ENCODE measurements at places on chromosomes 2 and 18. TPM values are rescaled to one million over a fixed set of nuclear protein-coding genes. Genes with fewer than 3 reads are reported as not detected.

GRCh38 chr2:237572742-237573101, 6.3 kb downstream of the PRLH start:
- no peaks in the 10 kb centered on the region for H3K27me3 ChIP-seq
- no peak overlapping the region for H3K27ac ChIP-seq
- H3K4me3 ChIP-seq, result no peak overlapping the region
- peak; percentile 49 for DNase-seq
- H3K36me3 ChIP-seq, result no peaks in the 10 kb centered on the region

DNA sequence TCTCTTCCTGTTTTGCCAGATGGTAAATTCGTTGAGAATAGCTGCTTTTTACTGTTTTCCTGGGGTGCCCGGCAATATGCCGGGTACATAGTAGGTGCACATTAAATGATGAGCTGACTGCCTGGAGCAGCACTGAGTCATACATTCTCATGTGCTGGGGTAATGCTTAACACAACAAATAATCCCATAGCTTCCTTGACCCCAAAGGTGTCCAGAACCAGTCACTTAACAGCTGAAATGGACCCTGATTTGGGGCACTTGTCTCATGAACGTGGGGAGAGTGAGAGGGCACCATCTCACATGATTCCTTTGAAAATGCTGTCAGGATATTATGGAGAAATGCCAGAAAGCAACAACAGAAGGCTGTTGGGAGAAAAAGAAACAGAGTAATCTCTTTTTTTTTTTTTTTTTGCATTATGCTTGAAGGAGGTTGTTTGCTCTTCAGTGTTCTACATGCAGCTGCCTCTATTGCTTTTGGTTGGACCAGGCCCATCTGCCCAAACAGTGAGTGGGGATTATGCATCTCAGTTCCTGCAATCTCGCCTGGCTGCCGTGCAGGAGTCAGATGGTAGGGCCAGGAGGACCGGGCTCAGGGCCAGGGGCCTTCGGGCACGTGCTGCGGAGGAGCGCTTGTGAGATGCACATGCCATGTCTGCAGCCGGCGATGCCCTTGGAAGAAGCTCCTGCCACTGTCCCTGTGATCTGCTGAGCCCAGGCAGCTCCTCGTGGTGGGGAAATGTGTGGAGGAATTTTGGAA, 162.1 kb downstream of the SH3RF3 start:
- H3K4me3 ChIP-seq, result no peak overlapping the region
- H3K27ac ChIP-seq, result peak overlapping the region; percentile 23
- DNase-seq, result no peak
- no peaks in the 10 kb centered on the region for H3K27me3 ChIP-seq
- H3K36me3 ChIP-seq, result no peaks in the 10 kb centered on the region

GRCh38 chr2:133599811-133600210, 31.5 kb upstream of the NCKAP5 start:
- H3K36me3 ChIP-seq, result no peaks in the 10 kb centered on the region
- H3K27ac ChIP-seq, result no peak overlapping the region
- H3K27me3 ChIP-seq, result no peaks in the 10 kb centered on the region
- no peak for DNase-seq

DNA sequence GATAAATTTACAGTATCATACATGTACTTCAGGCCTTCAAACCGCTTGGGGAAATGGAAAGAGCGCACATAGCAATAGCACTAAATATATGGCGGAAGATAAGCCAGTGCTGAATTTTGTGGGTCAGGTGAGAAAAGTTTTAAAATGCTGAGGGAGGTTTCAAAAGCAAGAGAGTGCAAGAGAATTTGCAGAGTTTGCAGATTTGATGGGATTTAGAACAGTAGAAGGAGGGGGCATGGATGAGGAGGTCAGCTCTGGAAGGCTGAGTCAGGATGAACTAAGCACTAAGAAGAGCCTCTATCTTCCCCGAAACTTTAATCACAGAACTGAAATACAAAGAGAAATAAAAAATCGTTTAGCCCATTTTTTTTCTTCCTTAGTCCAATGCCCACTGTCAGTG, 145.9 kb downstream of the DLGAP1 start:
- no peaks in the 10 kb centered on the region for H3K36me3 ChIP-seq
- no peaks in the 10 kb centered on the region for H3K4me1 ChIP-seq
- no peaks in the 10 kb centered on the region for H3K27me3 ChIP-seq
- no peak overlapping the region for H3K4me3 ChIP-seq
- no peak for DNase-seq
- no peak overlapping the region for H3K27ac ChIP-seq

DNA sequence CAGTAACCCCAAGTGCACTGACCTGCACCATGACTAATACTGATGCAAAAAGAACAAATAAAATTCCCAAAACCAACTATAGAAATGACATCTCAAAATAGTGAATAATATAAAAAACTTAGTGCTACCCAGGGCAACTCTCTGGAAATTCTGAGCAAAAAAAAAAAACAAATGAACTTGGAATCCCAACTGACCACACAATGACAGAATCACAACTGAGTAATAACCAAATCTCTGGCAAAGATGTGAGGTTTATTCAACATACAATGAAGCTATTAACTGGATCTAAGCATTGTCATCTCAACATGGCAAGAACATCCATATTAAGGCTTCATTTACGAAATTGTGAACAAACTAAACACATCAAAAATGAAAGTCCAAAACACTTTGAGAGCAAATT, 22.7 kb downstream of the EXOC6B start:
- H3K27me3 ChIP-seq, result no peaks in the 10 kb centered on the region
- no peaks in the 10 kb centered on the region for H3K4me1 ChIP-seq
- no peak for DNase-seq
- H3K27ac ChIP-seq, result no peak overlapping the region
- no peaks in the 10 kb centered on the region for H3K36me3 ChIP-seq

GRCh38 chr2:169050476-169051240, 18.7 kb upstream of the DHRS9 start:
- no peak overlapping the region for H3K27ac ChIP-seq
- no peaks in the 10 kb centered on the region for H3K4me1 ChIP-seq
- H3K27me3 ChIP-seq, result no peaks in the 10 kb centered on the region
- DNase-seq, result no peak
- H3K4me3 ChIP-seq, result no peak overlapping the region

Gene UGT1A7
- not detected for total RNA-seq

Gene DNAH6
- total RNA-seq, result 0.78 TPM

- H3K4me1 ChIP-seq, result no peaks in the 10 kb centered on the region
- H3K27ac ChIP-seq, result no peak overlapping the region
- no peak overlapping the region for H3K4me3 ChIP-seq
- H3K27me3 ChIP-seq, result no peaks in the 10 kb centered on the region
Observed at GRCh38 chr18:48742304-48742703, 203.5 kb downstream of the CTIF start.

DNA sequence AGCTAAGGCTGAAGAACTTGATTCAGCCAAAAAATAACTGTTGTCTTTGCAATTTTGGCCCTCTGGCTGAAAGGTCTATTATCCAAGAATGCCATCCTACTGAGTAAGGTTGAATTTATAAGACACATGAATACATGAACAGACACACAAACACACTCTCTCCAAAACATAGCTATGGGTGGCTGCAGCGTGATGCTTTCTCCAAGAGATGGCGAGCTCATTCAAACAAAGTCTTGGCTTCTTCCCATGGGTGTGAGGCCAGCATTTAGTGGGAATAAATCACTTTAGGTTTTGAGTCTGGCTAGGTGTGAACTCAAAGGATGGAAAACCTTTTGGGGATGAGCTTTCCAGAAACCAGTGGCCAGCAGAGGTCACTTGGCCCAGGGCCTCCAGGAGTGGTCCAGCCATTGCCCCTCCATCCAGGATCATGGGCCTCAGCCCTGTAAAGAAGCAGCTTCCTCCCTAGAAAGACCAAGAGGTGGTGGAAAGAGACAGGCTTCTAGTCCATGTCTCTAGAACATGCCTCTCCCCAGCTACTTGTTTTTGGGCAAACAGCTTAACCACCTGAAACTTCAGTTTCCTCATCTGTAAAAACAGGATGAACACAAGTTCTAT, 11.0 kb upstream of the OSR1 start:
- no peaks in the 10 kb centered on the region for H3K36me3 ChIP-seq
- no peak for DNase-seq
- H3K4me3 ChIP-seq, result no peak overlapping the region
- no peaks in the 10 kb centered on the region for H3K27me3 ChIP-seq

Gene CRYGC
- not detected for total RNA-seq

Gene NPAS2
- total RNA-seq, result 35.9 TPM

DNA sequence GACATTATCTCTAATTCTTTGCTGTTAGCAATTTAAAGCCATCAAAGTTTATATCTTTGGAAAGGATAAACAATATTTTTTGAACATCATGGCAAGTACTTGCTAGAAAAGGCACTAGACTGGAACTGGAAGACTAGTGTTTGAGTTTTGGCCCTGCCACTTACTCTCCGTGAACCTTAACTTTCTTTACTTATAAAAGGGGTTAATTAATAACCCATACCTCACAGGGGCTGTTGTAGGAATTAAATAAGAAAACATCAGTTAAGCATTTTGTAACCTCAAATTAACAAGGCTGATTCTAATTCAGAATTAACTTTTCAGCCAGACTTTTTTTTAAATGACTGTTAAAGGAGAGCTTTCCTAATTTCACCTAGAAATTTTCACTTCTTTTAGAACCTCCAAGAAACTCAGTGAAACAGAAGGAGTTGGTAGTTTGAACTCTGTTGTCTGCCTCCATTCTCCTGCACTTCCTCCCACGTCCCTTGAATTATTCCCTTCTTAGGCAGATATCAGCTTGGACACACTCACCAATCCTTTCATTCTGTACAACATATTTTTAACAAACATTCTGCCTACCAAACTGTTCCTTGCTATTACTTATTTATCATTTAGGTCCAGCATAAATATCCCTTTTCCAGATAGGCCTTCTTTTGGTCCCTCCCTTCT, 79.5 kb downstream of the COX7A2L start:
- DNase-seq, result no peak
- no peaks in the 10 kb centered on the region for H3K4me1 ChIP-seq
- H3K27ac ChIP-seq, result no peak overlapping the region
- H3K36me3 ChIP-seq, result peaks cover 4% of the 10 kb centered on the region
- no peaks in the 10 kb centered on the region for H3K27me3 ChIP-seq
- H3K4me3 ChIP-seq, result no peak overlapping the region

GRCh38 chr2:138708682-138709241, 71.4 kb downstream of the NXPH2 start:
- peaks cover 5% of the 10 kb centered on the region for H3K4me1 ChIP-seq
- no peaks in the 10 kb centered on the region for H3K27me3 ChIP-seq
- H3K36me3 ChIP-seq, result no peaks in the 10 kb centered on the region
- DNase-seq, result no peak

DNA sequence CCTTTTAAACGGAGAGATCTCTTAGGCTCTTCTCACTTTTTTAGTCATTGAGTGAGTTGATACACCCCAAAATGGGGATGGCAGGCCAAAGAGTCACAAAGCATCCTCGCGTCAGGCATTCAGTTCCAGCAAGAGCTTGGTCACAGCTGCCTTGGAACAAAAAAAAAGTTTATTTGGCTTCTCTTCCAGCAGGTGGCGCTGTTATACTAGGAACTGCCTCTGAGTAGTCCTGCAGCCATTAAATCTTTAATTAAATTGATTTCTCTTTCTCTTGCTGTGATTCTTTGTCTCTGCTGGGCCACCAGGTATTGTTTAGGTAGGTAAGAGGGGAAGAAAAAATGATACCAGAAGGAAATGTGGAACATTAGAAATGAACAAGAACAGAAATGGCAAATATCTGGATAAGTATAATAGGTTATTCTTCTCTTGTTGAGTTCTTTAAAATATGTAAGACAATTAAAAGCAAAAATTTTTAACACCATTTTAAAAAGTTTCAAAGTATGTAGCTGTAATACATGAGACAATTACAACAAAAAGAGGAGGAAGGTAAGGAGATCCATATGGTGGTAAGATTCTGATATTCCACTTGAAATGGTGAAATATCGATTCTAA, 175.1 kb downstream of the GALNT1 start:
- H3K4me1 ChIP-seq, result no peaks in the 10 kb centered on the region
- H3K27me3 ChIP-seq, result no peaks in the 10 kb centered on the region
- DNase-seq, result no peak
- no peaks in the 10 kb centered on the region for H3K36me3 ChIP-seq

Gene SLC23A3
- 7.3 TPM for total RNA-seq

Gene C2orf66
- 0.19 TPM for total RNA-seq

GRCh38 chr2:145652571-145653545, 1132.9 kb upstream of the ZEB2 start:
- no peak for DNase-seq
- no peaks in the 10 kb centered on the region for H3K4me1 ChIP-seq
- no peaks in the 10 kb centered on the region for H3K36me3 ChIP-seq
- no peaks in the 10 kb centered on the region for H3K27me3 ChIP-seq
- H3K4me3 ChIP-seq, result no peak overlapping the region
- H3K27ac ChIP-seq, result no peak overlapping the region

Data from aorta (tissue), 5 donors.